ENCODE measurements at places on chromosomes 4 and X.

DNA sequence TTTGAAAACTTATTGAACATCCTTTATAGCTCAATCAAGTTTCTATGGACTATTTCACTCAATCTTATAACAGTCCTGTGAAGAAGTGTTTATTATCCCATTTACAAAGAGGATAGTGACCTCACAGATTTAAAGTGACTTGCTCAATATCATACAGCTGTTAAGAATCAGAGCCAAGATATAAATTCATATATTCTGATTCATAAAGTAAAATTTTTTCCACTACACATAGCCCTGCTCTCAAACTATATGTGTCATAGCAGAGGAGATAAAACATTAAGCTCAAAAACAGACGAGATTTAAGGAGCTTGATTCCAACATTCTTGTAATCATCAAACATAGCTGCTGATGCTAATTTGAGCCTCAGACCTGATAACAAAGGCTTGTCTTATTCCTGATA, 226.8 kb downstream of the CAMK2D start:
- no peak for DNase-seq

DNA sequence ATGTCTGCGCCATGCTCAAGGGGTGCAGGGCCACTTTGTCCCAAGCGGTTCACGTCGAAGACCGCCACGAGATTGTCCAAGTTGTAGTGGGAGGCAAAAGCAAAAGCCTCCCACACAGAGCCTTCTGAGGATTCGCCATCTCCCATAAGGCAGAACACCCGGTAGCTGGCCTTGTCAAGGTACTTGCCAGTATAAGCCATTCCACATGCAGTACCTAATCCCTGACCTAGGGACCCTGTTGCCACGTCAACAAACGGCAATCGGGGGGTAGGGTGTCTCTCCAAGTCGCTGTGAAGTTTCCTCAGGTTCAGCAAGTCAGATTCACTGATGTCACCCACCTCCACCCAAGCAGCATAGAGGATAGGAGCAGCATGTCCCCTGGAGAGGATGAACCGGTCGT, 424 bp downstream of the TKTL2 start:
- no peak for DNase-seq

GRCh38 chrX:84046403-84046984, 141.5 kb downstream of the RPS6KA6 start:
- DNase-seq, result no peak

- no peak for DNase-seq
Measured at GRCh38 chr4:99088023-99088449, 552 bp downstream of the ADH5 start.

- no peak for DNase-seq
Measured at GRCh38 chrX:21376636-21377035, 2.4 kb downstream of the CNKSR2 start.

DNA sequence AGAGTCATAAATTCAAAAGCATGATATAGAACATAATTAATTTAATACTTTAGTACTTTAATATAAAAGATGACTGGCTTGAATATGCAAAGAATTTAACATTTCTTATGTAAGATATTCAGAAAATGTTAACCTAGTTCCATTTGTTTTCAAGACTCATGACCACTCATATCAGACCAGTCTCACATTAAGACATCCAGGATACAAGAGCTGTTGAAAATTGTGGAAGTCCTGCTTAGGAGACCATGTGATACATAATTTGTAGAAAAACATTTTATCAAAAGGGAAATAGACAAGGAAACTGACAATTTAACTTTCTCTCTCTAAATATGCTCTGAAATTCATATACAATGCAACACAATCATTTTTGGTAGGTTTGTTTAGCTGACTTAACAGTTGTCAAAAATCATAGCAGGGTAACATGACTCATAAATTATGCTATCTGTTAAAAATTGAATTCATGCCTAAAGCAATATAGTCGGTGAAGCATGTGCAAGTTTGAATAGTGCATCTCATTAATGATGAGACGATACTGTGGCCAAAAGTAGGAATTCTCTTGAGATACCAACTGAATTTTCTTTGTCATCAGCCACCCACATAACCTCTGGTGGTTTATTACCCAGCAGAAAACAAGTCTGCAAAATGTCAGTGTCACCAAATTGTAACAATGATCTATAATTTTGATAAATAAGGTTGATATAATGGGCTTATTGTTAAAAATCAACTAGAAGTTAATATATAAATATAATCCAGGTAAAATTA, 211.4 kb downstream of the GASK1B start:
- DNase-seq, result no peak

DNA sequence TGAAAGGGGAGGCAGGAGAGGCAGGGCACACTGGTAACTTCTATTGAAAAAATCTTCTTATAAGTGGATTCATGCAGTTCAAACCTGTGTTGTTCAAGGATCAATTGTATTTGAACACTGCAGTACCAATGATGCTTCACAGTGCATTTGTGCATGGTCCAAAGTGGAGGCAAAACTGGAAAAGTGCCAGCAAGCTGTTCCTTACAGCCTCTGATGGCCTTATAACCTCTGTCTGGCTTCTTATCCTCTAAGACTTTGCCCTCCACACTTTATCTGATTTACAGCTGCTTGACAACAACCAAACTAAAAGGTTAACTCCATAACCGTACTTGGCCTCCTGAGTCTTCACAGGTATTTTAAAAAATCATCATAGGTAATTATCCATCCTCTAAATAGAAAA, 40.4 kb downstream of the MAGEB17 start:
- DNase-seq, result no peak

GRCh38 chr4:184395451-184395917, 78.9 kb downstream of the IRF2 start:
- DNase-seq, result no peak

DNA sequence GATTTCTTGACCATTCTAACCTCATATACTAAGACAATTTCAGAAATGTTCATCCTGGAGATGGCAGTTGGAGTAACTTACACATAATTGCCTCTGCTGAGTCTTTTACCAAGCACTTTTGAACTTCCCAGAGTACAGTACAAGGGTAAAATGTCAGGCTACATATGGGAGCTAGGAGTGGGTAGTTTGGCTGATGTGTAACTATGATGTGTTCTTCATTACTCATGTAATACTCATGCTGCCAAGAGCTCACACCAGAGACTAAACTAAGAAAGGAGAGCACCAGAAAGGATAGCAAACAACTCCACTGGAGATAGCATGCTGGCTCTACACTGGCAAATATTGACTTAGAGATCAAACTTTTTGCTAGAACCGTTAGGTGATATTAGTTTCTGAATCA, 194.0 kb downstream of the PDGFRA start:
- no peak for DNase-seq

GRCh38 chr4:61877893-61878292, 677.8 kb downstream of the ADGRL3 start:
- DNase-seq, result no peak

DNA sequence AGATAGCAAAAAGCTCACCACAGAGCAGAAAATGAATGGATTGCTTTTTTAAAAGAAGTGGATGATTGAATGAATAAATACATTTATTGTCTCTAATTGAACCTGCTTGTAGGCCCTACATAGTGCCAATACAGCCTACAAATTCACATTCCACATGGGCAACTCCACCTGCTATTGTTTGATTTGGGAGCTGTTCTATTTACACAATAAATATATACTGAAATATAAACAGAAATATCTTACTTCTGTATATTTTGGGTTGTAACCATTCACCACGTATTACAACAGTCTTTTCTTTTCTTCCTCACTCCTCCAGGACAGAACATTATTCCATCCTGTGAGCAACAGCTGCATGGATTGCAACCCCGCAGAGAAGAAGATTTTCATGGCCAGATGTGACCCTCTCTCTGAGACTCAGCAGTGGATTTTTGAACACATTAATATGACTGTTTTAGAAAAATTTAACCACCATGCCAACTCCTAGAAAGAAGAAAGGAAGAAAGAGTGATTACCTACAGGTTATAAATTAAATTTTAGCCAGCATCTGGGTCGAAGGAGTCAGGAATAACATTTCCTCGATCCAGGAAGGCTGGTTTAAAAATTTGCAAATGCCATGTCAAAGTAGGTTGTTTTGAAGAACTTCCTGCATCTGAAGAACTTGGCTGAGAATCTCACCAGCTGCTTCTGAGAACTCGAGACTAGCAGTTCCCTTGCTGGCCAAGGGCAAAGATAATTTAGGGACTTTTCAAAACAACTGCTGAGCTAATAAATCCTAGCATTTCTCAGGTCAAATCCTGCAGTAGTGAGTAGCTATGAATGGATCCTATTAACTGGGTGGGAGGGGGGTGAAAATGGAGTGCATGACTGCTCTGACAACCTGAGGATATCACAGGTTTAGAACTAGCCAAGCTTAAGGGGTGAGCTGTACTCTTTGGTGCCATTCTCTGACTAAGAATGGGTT, 128.7 kb upstream of the GALNT7 start:
- no peak for DNase-seq

GRCh38 chr4:22187203-22187820, 238.7 kb upstream of the KCNIP4 start:
- DNase-seq, result no peak

DNA sequence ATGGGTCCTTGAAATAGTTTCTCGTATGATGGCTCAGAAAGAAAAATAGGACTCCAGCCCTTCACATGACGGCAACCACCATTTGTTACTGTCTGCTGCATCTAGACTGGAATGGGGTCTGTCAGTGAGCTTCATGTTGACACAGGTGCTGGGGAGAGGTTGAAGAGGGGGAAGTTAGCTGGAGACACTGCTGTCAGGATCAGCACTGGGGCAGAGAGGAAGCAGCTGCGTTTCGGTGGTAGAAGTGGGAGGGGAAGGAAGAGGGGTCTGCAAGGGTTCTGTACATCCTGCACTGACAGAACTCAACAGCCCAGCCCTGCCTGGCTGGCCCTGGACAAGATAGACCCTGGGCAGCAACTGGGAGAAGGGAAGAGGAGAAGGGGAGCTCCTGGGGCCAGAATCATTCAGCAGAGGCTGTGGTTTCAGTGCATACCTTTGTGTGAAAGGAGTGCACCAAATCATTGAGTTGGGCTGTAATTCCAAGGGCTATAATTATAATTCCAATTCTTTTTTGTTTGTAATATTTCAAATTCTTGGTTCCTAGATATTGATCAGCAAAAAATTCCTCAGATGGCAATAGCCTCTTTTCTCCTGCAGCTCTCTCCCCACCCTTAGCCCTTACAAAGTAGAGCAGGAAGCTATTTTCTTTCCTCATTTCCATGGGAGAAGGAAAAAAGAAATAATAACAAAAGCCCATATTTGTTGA, 119.4 kb upstream of the C1GALT1C1 start:
- no peak for DNase-seq

GRCh38 chr4:141636771-141637460, 533 bp downstream of the IL15 start:
- no peak for DNase-seq

DNA sequence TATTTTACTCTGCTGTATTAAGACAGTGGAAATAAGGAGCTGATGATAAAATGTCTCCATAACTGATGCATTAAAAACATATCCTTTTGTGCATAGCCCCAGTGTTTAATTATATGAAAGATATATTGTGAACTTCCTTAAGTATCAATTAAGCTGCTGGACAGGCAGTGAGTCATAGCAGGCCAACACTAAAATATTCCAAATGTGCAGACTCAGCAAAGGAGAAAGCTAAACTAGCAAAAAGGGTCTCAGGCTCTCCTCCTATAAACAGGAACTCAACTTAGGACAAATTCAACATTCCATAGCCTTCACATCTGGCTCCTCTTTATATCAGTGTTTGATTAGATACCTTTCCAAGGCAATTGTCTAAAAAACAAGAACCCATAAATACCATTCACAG, 15.6 kb downstream of the TNMD start:
- DNase-seq, result no peak

DNA sequence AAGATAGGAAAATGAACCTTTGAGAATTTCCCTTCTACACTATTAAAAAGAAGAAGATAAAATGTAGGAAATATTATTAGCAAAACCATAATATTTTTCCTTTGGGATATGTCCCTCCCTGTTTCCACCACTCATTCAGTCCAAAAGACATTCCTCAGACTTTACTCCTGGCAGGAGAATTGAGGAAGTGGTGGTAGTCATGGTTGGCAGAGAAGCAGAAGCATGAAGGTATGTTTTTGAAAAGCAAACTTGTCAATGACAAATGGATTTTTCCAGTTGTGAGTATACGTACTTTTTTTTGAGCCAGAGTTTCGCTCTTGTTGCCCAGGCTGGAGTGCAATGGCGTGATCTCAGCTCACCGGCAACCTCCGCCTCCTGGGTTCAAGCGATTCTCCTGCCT, 13.7 kb downstream of the STAG2 start:
- DNase-seq, result no peak

DNA sequence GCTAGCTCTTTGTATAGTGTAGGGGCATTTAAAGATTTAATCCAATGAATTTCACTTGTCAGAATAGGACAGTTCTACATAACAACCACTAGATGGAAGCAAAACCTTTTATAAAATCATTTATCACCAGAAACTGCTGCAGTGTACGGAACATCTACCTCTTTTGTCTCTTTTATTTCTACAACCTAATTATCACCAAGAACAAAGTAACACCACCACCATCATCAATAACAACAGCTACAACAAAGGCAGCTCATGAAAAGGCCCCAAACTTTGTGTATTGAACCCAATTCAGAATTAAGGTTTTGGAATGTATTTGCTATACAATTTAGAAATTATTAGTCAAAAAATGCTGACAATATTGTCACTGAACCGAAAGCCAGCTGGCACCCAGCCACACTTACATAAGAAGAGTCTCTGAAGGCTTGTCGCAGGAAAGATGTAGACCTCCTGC, 260.9 kb upstream of the RPS6KA3 start:
- DNase-seq, result no peak

DNA sequence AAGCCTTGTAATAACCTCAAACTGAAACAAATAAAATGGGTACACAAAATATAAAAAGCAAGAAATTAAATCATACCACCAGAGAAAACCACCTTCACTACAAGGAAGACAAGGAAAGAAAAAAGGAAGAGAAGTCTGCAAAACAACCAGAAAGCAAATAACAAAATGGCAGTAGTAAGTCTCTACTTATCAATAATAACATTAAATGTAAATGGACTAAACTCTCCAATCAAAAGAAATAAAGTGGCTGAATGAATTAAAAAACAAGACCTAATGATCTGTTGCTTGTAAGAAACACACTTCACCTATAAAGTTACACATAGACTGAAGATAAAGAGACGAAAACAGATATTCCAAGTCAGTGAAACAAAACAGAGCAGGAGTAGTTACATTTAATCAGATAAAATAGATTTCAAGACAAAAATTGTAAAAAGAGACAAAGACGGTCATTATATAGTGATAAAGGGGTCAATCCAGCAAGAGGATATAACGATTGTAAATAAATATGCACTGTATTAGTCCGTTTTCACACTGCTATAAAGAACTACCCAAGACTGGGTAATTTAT, 144.1 kb downstream of the MAB21L2 start:
- DNase-seq, result no peak

DNA sequence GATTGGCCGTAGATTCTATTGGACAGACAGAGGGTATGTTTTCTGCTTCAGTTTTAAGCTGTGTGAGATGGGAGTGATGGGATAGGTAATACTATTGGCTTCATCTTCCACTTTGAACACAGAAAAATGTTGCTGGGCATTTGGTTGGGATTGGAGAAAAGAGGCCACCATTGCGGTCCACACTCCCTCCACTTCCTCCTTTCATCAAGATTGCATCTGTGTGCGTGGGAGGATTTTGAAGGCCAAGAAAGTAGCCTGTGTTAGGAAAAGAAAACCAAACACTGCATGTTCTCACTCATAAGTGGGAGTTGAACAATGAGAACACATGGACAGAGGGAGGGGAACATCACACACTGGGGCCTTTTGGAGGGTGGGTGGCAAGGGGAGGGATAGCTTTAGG, 56.4 kb downstream of the EGF start:
- DNase-seq, result no peak
